Memory B cell (primary cell): ENCODE measurements at places on chromosomes 3 and 15.

GRCh38 chr3:167346171-167346570, 33.9 kb downstream of the ZBBX start:
- no peak for DNase-seq

GRCh38 chr3:167084545-167084944, 295.6 kb downstream of the ZBBX start:
- no peak for DNase-seq

GRCh38 chr3:27311400-27311799, 57.8 kb downstream of the NEK10 start:
- DNase-seq: no peak

DNA sequence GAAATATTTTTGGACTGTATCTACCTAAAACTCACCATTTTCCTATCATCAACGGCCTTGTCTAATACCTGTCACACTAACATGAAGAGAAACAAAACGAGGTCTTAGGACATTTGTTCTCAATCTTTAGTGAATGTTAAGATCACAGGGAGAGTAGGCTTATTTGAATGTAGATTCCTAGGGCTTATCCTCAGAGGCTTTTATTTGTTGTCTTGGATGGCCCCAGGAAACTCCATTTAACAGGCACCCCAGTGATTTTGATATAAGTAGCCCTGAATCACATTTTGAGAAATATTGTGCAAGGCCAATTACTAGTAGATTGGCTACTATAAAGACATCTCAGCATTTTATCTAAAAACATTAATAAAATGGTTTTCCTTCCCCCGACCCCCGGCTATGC, 367.4 kb downstream of the GAP43 start:
- no peak for DNase-seq

DNA sequence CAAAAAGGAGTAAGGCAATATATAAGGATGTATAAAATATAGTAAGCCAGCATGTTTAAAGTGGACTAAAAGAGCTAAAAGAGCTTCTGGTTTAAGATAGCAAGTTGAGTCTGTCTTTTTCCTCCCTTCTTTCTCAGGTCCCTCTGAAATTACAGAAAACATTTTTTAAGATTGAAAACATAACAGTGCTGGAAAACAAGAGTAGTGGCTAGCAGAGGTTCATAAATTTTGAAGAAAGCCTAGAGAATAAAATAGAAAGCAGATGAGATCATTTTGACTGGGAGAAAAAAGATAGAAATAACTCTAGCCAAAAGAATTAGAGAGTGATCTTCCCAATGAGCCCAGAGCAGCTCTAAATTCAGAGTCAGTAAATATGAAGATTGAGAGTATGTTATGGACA, 41.9 kb downstream of the ATP8B4 start:
- DNase-seq: no peak

DNA sequence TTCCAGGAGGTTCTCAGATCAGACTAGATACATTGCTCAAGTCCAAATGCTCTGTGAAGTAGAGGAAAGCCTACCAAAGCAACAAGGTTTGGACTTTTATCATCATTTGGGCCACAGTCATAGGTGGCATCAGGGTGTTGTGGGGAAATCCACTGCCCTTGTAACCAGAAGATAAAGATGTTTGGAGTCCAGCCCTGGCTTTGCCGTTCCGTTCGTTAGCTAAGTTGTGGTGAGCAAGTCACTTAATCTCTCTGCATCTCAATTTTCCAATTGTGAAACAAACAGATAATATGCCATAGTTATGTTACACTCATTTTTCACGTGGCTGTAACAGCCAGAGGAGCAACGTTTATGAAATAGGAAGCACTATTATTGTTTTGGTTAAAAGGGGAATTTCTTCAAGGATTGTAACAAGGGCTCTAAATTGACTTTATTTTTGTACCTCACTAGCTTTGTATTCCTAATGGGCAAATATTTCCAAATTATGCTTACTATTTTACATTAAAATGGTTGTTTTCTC, 125.6 kb downstream of the CD47 start:
- DNase-seq: no peak

GRCh38 chr3:10137178-10137577, 4.4 kb upstream of the VHL start:
- no peak for DNase-seq

- no peak for DNase-seq
These were observed 18.6 kb downstream of the UBE2Q2 start for GRCh38 chr15:75861750-75862402.

DNA sequence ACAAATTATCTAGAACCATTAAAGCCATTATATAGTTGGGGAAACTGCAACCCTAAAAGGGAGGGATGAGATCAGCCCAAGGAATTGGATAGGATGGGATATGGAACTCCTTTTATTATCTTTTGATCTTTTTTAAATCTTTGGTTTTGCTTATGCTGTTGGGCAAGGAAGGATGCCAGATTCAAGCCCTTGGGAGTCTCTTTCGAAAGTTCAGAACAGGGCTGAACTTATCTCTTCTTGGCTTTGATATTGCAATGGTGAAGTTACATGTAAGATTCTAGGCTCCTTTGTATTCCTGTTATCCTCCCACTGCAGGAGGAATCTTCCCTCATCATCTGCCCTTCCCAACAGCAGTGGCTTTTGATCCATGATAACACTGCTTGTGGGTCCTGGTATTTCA, 10.0 kb upstream of the SLC22A13 start:
- DNase-seq: no peak
